ENCODE measurements at places on chromosomes 3 and 15.

DNA sequence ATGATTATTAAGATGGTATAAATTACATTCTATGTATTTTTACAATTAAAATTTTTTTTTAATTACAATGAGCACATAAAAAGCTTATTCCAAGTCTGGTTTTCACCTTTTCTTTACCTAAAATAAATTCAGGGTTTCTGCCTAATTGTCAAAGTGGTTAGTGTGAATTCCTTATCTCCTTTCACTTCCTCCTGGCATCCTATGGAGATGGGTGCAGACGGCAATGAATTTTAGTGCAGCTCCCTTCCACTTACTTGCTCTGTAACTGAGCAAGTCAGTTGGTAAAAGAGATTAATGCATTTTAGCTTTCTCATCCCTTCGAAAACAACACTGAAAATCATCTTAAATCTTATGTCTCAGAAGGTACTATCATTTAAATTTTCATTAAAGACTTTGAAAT is 13.1 kb downstream of the HDGFL3 start:
- no peak for DNase-seq

DNA sequence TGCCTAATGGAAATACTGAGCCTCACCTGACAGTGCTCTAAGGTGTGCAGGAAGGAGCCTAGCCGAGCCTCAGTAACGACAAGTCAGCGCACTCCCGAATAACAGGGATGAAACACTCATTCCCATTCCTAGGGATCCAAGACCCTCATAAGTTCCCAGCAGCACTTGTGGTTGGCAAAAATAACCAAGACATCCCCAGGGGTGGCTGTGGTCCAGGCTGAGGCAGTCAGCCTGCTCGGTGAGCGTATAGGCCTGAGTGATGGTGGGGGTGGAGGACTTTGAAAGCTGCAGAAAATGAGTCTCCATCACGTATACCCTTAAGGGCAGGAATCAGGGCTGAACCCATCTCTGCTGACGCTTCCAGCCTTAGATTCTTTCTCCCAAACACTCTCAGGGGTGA is 120.1 kb downstream of the SMAD6 start:
- no peak for DNase-seq

DNA sequence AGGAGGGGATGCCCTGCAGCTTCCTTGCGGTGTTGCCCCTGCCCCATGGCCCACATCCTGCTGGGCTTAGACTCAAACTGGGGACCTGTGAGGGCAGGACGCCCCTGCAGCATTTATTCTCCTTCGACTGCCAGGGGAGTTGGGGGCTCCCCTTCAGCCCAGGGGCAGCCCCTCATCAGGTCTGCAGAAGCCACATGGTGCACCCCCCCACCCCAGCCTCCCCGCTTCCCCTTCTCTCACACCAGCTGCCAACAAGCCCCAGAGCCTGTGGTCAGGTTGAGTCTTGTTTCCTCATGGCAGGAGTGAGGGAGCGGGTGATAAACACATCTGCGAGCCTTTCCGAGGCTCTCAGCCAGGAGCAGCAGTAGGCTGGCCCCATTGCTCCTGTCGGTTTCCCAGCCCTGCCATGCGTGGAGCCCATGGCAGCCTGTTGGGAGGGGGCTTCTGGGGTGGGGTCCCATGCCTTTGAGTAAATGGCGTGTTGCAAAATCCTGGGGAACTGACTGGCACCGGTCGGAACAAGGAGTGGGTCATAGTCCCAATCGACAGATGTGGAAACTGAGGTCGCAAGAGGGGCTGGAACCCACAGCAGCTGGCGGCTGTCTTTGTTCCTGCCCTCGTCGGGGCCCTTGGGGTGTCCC is 27.8 kb downstream of the WNT7A start:
- no peak for DNase-seq

DNA sequence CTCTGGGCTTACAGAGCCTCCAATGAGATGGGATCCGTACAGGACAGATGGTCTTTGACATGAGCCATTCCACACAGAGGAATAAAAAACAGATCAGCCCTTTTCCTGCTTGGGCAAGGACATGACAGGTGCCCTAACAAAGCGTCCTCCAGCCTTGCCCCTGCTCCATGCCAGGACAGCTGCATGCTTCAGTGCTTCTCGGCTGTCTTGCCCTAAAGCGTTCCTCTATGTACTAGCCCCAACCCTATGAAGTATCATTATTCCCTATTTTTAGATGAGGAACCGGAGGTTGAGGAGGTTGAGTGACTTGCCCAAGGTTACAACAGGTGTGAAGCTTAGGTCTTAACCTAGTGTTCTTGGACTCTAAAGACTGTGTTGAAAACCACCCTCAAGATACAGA is 10.5 kb downstream of the POMGNT2 start:
- DNase-seq = no peak

DNA sequence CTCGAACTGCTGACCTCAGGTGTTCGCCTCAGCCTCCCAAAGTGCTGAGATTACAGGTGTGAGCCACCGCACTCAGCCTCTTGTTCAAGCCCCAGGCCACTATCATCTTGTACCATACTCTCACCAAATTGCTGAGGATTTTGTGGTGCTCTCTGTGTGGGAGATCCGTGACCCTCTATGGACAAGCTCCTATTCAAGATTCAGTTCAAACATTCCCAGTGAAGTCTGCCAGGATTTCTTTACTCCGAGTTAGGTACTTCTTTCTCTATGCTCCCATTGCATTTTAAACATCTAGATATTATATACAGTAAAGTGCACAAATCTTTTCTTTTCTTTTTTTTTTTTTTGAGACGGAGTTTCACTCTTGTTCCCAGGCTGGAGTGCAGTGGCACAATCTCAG is 856 bp upstream of the TM4SF19 start:
- no peak for DNase-seq

DNA sequence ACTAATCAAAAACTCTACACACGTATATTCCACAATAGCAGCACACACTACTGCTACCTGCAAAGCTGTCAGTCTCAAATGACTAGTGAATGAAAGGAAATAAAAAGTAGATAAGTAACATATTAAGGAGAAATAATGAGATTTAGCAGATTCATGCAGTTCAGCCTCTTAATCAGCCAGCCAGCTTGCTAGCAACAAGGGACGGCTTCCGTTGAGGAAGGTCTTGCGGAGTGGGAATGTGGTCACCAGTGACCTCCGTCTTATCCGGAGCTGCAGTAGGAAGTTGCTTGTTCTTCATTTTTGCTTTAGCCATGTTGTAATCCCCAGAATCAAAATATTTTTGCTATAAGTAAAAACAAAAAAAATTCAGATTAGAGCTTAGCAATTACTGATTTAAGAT is 17.1 kb downstream of the ARPP19 start:
- DNase-seq = no peak

DNA sequence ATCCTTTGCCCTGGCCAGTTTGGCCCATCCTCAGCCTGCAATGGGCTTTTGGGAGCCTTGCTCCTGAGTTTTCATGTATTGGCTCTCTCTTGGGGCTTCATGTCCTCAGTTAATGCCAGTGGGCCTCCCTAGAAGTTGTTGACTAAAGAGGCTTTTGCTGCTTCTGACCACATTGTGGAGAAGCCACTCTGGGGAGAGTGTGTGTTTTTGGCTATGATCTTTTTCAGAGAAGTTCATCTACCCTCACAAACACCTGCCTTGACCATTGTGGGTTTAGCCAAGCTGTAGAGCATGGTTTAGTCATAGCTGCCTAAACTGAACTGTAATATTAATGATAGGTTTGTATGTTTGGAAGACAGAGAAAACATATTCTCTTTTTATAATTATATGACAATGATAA is 6.0 kb downstream of the MRAS start:
- DNase-seq = no peak

DNA sequence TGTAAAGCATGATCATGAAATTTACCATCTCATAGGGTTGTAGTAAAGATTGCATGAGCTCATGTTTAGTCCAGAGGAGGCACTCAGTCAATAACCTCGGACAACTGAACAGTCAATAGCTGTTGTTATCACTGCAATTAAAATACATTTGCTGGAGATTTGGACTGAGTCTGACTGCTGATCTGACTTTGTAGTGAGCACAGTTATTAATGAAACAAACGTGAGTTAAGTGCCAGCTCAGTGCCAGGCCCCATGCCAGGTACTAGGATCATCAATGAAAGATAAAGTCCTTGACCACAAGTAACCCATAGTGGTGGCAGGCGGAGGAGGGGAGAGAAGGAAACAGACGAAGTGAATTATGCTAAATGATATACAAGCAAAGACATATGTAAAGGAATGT is 43.7 kb upstream of the PRICKLE2 start:
- DNase-seq = no peak

GRCh38 chr3:143952569-143953072 is 19.0 kb upstream of the DIPK2A start:
- no peak for DNase-seq

- DNase-seq = no peak
Observed at GRCh38 chr3:100084100-100084806, 30.0 kb downstream of the FILIP1L start.

DNA sequence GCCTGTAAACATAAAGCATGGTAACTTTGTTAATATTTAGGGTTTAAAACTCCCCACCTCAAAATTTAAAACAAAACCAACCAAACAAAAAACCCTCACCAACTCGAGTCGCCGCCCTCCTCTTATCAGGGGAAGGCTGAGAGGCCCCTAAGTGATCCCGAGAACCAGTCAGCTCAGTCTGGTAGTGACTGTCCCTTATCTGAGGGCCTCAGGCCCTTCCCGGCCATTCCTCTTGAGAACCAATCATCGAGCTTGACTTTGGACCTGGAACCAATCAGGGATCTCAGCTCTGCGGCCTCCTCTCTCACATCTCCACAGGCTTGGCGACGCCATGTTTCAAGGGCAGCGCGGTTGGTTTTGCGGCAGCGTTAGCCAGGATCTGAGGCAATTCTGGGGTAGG is at the start of gene TERB2:
TSS of gene TERB2 (plus strand) at position 300 of the 400 bp plus-strand sequence. CDS start at position 332, 32 bp downstream.
- DNase-seq = no peak

GRCh38 chr3:46300461-46300789 is 53.5 kb upstream of the CCR2 start:
- no peak for DNase-seq

GRCh38 chr3:120477781-120478180 is 27.0 kb upstream of the FSTL1 start:
- no peak for DNase-seq

DNA sequence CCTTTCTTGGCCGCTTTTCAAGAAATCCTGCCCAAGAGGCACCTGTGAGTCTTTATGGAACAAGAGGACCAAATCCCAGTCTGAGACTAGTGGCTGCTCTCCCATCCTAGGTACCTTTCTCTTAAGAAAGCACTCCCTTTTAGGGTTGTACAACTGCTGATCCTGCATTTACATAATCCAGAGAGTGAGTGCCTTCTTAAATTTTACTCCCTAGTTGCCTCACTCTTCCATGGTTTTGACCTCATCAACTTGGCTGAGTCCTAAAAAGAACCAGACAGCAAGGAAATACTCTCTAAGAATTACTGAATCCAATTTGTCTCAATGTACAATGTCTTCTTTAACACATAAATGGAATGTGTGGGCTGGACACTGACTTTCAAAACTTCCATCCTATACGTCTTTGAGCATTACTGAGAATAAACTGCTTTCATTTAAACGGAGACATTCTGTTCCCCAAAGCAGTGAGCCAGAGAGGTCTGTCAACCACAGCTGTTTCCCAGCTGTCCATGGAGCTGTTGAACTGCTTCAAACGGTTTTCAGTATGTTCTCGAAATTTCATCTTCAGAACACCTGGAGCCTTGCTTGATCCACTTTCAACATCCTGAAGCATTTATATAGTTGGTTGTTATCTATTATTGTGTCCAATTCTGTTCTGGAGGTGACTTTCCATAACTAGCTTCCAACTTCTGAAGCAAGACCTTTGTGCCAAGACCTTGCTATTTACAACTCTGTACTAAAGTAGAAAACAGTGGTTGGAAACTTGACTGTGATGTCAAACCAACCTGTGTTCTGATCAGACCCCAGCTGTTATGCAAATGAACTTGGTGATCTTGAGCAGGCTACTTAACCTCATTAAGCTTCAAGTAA is 179.1 kb downstream of the SLC9A9 start:
- DNase-seq = no peak

DNA sequence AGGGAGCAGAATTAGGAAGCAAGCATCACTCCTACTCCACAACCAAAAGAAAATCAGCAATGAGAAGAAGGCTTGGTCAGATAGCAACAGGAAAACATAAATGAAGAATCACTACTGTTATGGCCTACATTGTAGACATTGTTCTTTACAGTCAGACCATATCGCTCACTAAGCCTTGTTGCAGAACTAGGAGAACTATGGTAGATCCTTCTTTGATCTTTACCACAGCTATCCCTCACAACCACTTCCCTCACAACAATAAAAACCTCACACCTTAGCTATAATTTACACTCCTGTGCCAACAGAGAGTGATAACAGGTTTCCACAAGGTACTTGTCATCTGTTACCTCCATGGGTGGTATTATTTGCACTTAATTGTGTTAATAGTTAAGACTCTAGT is 126.6 kb downstream of the WDR76 start:
- no peak for DNase-seq

GRCh38 chr3:20772869-20773268 is 586.9 kb upstream of the SGO1 start:
- DNase-seq = no peak

- no peak for DNase-seq
Observed at GRCh38 chr3:158167737-158168557, 58.1 kb downstream of the RSRC1 start.

DNA sequence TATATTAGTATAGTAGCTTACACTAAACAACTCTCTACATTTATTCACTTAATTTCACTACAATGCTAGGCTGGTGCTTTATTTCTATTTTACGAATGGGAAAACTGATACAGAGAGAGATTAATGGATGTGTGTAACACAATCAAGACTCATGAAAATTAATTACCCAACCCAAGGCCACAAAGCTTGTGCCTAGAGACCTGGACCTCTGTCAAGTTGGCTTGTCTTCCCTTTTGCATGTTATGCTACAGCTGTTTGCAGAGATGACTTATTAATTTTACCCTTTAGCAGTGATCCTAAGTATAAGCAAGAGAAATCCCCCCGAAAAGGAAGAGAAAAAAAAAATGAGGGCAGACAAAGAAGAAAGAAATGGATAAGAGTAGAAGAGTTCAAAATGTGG is 162.5 kb downstream of the C3orf38 start:
- DNase-seq = no peak

DNA sequence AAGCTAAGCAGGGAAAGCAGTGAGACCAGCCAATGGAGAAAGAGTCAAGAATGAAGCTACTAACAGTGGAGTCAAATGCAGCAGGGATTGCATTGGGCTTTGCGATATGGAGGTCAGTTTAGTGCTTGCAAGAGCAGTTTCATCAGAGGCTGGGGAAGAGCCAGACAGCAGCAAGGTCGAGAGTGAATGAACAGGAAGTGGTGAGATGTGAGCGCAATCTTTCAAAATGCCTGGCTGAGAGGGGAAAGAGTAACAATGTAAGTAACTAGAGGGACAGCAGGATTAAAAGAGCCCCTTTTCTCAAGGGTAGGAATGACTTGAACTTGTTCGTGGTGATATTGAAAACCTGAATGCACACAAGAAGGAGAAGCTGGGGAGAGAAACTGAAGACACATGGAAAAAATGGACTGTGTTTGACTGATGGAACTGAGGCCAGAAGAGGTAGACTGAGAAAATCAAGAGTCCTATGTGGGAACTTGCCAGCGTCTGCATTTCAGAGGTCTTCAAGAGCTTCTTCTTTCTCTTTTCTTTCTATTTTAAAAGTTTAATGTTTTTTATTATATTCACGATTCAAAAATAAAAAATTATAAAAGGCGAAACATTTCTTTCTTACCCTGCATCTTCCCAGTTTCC is 30.6 kb upstream of the GPR160 start:
- DNase-seq = peak; percentile 60

GRCh38 chr3:151156618-151157216 is 46.3 kb downstream of the GPR171 start:
- DNase-seq = peak; percentile 66

GRCh38 chr3:43369404-43370292 is 83.3 kb downstream of the SNRK start:
- no peak for DNase-seq

All from activated CD4-positive, alpha-beta T cell treated with anti-CD3 and anti-CD28 coated beads, Interleukin-2, amount 10 ng/mL, durations not matched to agents 7 days and 5 days (primary cell).